Activated CD4-positive, alpha-beta T cell treated with anti-CD3 and anti-CD28 coated beads, Interleukin-2, amount 50 U/mL, for 16 hours (primary cell): ENCODE measurements at places on chromosomes 12 and 14.
A peak's percentile ranks its signal among the peaks of the same experiment; 100 is the strongest.

DNA sequence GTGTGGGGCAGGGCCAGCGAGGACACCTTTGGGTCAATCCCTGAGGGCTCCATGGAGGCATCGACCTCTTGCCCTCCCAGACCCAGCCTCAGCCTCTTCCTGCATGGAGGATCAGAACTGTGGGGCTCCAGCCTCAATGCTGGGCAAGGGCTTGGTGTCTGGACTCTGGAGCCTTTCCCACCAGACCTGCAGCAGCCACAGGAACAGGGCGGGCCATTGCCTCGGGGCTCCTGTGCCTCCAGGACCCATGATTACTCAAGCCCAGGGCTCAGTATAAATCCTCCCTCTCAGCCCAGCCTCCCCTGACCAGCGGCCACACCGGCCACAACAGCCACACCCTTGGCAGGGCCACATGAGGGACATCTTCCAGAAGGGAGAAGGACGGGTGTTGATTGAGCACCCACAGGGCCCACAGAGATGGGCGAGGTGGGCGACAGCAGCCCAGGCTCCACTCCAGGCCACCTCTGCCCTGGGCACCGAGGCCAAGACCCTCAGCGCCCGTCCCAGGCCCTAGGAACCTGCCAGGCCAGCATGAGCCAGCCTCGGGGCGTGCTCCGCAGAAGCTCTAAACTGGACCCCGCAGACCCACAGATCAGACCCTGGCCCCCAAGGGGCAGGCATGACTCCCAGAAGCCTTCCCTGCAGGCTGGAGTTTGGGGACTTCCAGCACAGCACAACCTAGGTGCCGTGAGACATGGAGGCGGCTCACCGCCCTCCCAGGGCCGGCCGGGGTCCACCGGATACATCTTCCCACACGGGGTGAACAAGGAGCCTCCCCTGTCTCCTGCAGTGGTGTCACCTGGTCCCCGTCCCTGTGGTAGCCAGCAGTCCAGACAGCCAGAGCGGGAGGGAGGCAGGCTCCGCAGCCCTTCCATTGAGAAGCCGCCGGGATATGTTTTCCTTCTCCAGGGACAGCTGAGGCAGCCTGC, 25.1 kb downstream of the NCOR2 start:
- no peak for DNase-seq

GRCh38 chr14:33335366-33335765, 396.7 kb downstream of the NPAS3 start:
- no peak for DNase-seq

DNA sequence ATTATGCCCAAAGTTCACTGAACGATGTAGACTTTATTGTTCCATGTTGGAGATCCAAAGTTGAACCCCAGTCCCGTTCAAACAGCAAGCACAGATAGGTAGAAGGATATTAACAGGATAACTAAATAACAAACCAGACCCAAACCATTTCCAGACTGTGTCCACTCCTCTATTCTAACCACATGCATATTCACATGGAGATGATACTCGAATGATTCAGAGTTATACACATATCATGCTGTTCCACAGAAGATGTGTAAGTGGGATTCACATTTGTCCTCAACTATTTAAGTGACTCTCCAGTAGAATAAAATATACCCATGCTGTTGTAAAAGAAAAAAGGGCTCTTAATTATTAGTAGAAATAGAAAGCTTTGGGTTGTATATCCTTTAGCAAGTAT, 185.9 kb downstream of the ITPR2 start:
- DNase-seq, result no peak

DNA sequence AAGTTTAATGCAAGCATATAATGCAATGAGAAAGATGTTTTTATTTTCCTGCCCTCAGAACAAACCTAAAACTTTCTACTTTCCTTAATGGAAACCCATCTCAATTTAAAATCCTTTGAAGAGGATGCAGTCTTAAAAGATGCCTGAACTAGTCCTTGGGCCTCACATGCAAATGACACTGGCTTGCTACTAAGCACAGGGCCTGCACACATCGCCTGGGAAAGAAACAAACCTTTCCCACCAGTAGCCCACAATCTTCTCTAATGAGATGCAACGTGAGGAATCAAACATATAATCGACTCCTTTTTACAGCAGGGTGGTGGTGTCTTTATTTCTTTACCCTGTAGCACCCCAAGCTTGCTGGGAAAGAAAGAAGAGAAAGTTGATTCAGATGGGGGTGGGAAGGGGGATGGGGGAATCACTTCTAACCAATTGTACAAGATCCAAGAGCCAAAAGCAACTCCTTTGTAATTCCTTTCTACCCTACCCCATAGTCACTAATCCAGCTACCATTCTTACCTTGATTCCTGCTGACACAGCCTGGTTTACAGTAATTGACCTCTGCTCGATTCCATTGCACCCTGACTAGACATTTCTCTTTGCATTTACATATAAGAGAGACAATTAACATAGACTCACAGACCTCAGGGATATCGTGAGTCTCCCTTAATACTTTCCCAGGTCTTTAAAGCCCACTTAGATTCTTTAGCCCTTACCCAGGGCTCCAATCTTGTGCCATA, 69.5 kb upstream of the FERMT2 start:
- DNase-seq, result no peak

- no peak for DNase-seq
These were observed 65.0 kb downstream of the HMGA2 start for GRCh38 chr12:65889144-65889880.

DNA sequence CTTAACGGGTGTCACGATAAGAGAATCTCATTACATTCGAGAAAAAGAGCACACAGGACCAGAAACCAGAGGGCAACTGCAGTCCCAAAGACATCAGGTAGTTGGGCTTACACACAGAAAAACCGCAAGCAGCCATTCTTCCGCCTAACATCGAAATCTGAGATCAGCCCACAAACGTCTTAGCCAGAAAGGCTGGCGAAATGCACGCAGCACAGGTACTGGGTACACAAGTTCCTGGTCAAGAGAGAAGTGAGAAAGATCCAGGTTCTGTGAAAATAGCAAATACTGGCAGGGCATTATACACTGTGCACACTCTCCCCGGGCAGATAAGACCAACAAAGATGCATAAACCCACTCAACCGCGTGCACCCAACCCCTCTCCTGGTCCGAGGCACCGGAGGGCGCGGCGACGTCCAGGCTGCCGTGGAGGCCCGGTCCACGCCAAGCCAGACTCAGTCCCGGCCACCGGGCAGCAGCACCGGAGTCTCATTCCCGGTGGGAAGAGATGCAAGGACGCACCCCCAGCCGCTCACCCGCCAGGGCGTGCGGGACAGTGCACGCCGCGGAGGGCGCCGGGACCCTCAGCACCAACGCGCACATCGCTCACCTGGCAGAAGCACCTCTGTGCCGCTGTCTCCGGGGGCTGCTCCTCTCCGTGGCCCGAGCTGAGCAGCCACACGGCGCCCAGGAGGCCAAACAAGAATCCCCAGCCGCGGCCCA, 437 bp downstream of the ERO1A start:
- peak; percentile 82 for DNase-seq

DNA sequence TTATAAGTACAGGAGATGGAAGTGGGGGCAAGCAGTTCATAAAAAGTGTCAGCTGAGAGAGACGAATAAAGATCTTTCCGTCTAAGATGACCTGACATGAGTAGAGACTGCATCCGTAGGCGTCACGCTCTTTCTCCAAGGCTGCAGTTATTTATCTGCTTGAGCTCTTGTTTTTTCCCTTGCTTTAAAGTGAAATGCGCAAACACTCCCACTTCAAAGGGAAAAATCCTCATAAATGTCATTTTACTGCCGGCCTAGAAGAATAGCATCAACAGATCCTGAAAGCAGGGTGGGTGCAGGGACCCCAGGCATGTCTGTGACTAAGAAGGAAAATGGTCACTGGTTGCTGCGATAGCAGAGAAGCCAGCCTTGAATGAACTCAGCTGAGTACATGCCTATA, 647.4 kb downstream of the MED13L start:
- no peak for DNase-seq

- no peak for DNase-seq
These were observed 11.5 kb downstream of the MUCL1 start for GRCh38 chr12:54865683-54866324.

DNA sequence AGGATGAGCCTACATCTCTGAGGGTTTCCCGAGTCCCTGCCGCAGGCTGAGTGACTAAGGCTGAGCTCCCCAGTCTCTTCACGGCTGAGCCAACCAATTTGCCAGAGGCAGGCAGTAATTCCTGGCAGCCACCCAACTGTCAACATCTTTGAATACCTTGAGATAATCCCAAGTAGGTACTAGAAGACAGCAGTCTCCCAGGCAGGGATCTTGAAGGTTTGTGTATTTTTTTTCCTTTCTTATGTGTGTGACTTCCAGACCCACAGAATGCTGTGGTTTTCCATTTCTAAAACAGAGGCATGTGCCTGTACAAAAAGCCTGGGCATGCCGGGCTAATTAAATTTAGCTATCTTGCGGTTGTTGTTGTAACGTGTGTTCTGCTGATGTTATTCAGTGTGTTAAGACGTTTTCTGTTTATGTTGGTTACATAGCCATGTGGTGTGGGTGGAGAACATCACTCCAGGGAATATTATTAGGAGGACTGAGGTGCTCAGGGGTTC, 155.5 kb downstream of the ANO2 start:
- no peak for DNase-seq

DNA sequence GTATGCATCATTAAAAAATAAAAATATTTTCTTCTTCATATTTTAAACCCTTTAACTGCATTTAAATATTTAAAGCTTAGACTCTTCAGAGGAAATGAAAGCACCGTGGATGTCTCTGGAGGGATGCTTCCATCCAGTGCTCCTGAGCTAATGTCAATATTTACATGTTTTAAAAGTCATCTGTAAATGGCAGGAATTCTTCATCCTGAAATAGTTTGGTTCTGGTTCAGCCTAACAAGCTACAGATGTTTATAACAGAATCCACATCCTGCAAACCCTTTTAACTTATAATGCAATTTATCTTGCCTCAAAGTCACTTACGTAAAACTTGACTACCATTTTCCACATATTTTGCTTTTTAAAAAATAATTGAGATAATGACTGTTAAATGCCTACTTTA, 1207.3 kb downstream of the SLC16A7 start:
- DNase-seq, result no peak

DNA sequence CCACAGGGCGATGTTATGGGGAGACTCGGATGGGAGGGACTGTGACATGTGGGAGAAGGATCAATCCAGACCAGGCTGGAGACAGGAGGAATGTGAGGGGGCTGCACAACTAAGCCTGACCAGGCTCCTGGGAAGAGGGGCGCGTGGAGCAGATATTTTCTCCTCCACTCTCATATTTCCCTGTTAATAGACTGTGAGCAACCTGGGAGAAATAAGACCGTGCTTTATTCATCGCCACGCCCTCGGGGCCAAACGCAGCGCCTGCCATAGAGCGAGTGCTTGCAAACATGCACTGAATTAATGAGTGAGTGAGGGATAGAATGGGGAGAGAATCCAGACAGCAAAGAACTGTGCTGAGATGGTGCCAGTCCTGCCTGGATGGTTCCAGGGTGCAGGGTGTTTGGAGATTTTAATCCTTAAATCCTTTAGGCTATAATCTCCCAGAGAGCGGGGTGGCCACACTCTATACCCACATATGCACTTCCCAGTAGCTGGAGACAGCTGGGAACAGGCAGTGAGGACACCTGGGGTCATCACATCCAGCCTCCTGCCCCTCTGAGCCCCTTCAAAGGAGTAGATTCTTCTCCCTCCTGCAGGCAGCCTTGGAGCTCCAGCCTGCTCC, 13.6 kb upstream of the FAIM2 start:
- no peak for DNase-seq

- DNase-seq, result no peak
These were observed 13.9 kb downstream of the PTHLH start for GRCh38 chr12:27958675-27959074.

- no peak for DNase-seq
These were observed 3.2 kb downstream of the CCDC88C start for GRCh38 chr14:91414475-91414833.

DNA sequence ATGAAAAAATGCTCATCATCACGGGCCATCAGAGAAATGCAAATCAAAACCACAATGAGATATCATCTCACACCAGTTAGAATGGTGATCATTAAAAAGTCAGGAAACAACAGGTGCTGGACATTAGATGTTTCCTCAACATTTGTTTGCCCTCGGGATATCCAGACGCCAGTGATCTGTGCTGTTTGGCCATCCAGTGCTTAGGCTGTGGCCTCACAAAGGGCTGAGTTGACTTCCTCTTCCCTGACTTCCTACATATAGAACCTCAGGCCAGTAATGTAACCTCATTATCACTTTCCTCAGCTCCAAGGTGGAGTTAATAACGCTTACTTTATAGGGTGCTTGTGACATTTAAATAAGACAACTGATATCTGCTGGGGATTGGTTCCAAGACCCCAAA, 51.8 kb downstream of the SLC15A5 start:
- no peak for DNase-seq

DNA sequence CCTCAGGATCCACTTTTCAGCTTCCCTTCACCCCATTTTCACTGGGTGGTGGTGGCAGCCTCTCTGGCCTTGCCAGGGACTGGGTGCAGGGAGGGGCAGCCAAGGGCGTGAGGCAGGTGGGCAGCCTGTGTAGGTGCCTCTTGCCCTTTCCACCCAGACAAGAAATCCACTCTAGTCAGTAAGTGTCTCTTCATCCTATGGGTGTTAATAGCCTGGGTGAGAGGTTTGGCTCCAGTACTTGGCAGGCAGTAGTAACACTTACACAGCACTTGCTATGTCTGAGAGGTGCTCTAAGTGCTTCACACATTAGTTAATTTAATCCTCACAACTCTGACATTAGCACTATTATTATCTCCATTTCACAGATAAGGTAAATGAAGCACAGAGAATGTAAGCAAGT, 171.9 kb downstream of the EMP1 start:
- no peak for DNase-seq

DNA sequence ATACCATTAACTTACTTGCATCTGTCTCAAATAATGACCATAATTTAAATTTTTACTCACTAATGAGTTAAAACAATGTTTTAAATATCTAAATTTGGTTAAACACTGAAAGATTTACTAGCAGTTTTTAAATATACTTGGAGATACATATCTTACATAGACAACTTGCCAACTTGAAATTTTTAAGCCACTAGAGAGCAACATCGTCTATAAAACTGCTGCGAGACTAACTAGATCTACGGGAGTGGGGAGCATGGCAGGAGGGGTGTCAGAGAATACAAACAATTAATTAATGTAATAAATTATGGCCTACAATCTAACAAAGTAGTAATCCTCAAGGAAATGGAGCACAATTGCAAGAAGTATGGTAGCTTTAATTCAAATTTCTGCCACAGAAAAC, 120.4 kb downstream of the LRRIQ1 start:
- no peak for DNase-seq

DNA sequence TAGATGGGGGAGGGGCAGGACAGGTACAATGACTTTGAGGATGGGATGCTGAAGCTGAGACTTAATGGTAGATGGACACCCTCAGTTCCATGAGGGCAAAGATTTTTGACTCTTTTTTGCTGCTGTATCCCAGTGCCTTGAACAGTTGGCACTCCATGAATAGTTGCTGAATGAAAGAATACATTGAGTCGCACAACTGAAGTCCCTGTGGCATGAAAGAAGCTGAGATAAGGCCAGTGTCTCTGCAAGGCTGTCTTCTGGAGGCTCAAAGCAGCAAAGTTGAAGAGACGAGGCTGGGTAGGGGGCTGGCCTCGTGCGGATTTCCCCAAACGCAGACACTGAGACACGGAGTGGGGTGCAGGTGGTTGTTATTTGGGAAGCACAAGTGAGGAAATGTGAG, 179.3 kb downstream of the ADCK1 start:
- no peak for DNase-seq

GRCh38 chr12:24861766-24862540, 86.9 kb downstream of the BCAT1 start:
- DNase-seq, result no peak

- DNase-seq, result no peak
These were observed 7.4 kb downstream of the AAAS start for GRCh38 chr12:53313996-53314395.
